NCI-H2107 (cell line): ENCODE measurements at places on chromosomes 11 and 22.

DNA sequence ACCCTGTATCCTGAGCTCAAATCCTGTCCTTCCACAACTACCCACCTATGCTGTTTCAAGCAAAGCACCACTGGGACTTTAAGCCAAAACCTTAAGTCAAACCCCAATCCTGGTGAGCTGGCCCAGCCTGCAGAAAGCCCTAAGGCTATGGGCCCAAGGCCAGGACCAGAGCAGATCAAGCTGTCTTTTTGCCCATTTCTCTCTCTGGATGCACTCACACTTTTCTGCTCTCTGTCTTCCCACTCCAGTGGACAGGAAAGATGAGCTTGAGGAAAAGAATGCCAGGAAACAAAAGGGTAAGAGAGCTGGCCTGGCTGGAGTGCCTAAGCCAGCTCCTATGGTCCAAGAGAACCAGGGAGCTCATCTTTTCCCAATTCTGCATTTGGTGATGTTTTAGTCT, 284.3 kb upstream of the ISX start:
- DNase-seq, result no peak

- DNase-seq, result peak; percentile 64
These were observed 128.9 kb downstream of the CCDC34 start for GRCh38 chr11:27234043-27234668.

DNA sequence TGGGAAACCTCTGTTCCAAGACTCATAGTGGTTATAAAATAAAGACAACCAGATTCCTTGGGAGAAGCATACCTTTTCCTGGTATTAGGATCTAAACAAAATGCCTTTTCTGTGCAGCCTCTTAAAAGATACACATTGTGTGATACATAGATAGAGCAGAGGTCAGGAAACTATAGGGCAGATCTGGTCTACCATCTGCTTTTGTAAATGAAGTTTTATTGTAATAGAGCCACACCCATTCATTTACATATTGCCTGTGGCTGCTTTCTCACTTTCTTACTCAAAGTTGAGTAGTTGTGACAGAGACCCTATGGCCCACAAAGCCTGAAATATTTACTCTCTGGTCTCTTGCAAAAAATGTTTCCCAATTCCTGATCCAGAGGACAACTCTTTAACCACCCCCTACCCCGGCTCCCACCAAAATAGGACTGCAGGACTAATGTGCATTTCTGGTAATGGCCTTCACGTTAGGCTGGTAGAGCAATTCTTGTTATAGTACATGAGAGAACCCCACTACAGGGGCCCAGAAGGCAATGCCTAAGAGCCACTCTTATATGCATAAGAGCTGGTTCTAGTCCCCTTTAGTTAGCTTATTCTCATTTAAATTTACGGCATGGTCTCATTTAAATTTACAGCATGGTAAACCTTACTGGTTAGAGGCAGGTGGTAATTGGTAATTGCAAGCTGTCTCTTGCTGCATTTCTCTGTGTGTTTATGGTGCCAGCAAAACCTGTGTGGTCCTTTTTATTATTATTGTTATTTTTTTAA, 76.8 kb upstream of the YWHAH start:
- DNase-seq, result no peak

DNA sequence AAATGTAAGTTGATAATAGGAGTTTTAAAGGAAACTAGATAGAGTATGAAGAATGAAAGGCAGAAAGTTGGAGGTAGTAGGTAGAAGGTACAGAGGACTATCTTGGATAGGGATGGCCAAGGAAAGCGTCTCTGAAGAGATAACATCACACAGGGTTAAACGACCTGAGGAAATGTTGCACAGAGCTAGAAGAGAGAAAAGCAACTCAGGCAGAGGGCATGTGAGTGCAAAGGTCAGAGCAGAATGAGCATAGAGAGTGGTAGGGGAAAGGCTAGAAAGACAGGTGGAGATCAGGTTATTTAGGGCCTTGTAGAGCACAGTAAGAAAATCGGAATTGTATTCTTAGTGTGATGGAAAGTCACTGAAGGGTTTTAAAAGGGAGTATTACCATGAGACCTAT, 232.0 kb downstream of the SOX6 start:
- DNase-seq, result no peak

- peak; percentile 97 for DNase-seq
These were observed at the start of gene COX8A for GRCh38 chr11:63974259-63975143. Gene COX8A (plus strand): TSS chr11:63974620. CDS start chr11:63974681, 61 bp downstream.

DNA sequence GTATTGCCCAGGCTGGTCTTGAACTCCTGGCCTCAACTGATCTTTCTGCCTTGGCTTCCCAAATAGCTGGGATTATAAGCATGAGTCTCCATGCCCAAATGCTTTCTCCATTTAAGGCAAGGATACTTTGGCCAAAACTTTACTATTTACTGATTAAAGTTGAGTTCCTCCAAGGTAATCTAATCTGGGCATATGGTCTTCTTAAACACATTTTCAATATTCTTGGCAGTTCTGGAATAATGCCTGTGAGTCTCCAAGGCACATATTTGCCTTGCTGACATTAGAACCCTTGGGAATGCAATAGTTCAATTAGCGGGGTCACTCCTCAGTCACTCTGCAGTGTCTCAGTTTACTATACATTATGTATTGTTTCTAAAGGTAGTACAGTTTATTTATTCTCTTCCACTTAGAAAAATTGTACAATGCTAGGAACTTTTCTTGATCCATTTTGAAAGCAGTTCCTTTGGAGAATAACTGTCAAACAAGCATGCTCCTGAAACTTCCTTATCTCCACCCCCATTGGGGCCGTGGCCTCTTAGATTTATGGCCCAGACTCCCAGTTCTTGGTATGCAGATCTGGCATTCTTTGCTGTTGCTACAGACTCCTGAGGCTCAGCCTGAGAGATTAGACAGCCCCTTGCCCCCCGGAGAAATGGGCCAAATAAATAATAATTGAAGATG, 13.1 kb upstream of the RAB38 start:
- DNase-seq, result no peak

- DNase-seq, result no peak
These were observed 1203.3 kb downstream of the BRD1 start for GRCh38 chr22:48624401-48624800.

DNA sequence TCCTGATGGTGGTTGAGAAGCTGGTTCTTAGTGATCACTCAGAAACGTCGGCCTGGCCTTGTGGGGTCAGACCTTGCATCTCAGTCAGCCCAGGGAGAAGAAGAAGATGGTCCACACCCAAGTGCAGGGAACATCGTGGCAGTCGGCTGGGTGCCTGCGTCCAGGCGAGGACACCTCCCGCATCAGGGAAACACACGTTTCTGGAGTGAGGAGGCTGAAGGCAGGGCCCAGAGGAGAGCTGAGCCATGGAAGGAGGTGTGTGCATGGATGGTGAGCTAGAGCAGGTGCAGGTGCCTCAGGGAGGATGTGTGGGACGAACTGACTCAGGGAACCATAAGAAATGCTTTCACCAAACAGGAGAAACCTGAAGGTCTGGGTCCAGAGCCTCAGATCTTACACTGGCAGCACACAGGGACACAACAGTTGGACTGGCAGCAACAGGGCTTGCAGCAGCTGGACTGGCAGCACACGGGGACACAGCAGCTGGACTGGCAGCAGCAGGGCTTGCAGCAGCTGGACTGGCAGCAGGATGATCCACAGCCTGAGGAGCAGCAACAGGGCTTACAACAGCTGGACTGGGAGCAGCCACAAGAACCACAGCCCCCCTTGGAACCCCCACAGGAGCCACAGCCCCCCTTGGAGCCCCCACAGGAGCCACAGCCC, 632 bp downstream of the KRTAP5-2 start:
- DNase-seq, result no peak

DNA sequence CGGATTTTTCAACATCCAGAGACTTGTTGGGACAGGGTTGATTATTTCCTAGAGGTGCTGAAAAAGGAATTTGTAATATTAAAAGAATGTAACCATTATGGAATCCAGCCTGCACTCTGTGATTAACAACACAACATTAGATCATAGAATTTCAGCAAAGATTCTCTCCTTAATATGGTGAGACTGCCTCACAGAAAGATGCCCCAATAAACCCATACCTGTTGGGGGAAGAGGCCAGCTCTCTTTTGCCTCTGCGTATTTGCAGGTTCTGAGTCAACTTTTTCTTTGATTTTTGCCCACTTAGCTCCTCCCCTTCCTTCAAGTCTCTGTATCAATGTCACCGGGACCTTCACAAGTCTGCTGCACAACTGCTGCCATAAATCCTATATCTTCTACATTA, 12.4 kb upstream of the MTMR3 start:
- no peak for DNase-seq

GRCh38 chr22:37228106-37229011, 15.7 kb downstream of the RAC2 start:
- no peak for DNase-seq

DNA sequence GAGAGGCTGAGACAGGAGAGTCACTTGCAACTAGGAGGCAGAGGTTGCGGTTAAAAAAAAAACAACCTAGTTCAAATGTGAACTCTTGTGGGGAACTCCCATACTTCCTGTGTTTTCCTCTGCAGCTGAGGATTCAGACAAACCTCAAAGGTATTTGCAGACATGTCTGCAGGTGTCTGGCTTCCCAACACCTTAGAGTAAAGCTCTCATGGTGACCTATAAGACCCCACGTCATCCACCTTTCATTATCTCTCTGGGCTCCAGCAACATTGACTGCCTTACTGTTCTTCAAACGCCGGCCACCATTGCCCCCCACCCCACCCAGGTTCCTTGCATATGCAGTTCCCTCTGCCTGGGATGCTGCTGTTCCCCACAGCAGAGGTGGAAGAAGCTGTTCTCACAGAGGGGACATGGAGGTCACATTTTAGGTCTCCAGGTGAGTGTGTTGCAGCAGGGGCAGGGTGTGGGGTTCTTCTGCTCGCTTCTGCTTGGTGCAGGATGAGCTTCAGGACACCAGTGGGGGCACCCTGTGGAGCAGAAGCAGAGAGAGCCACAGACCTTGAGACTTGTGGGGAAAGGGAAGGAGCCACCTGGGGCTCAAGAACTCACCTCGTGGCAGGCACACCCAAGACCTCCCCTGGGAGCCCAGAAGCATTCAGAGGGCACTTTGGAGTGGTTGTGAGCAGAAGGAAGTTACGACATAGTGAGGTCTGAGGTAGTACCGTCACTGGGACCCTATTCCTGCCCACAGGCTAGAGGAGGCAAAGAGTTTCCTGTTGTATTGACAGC, 203.2 kb downstream of the CSNK2A3 start:
- no peak for DNase-seq

DNA sequence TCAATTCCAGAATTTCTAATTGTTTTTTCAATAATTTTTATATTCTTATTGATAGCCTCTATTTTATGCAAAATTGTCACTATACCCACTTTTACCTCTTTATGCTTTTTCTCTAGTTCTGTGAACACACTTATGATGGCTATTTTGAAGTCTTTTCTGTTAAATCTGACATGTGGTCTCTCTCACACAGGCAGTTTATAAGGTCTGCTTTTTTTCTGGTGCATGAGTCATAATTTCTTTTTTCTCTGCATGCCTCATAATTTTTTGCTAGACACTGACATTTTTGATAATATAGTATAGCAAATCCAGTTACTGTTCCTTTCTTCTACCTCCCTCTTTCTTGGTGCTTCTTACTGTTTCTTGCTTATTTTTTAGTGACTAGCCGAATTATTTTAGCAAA, 36.0 kb downstream of the ZBTB44 start:
- no peak for DNase-seq

DNA sequence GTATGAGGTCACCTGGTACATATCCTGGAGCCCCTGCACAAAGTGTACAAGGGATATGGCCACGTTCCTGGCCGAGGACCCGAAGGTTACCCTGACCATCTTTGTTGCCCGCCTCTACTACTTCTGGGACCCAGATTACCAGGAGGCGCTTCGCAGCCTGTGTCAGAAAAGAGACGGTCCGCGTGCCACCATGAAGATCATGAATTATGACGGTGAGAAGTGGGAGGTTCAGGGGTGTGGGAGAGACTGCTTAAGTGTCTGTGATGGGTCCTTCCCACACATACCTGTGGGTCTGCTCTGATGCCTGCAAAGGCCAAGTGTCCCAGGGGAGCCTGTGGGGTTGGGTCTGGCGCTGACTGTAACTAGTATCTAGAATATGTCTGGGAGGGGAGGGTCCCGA, 3.9 kb downstream of the APOBEC3G start:
- DNase-seq, result no peak

DNA sequence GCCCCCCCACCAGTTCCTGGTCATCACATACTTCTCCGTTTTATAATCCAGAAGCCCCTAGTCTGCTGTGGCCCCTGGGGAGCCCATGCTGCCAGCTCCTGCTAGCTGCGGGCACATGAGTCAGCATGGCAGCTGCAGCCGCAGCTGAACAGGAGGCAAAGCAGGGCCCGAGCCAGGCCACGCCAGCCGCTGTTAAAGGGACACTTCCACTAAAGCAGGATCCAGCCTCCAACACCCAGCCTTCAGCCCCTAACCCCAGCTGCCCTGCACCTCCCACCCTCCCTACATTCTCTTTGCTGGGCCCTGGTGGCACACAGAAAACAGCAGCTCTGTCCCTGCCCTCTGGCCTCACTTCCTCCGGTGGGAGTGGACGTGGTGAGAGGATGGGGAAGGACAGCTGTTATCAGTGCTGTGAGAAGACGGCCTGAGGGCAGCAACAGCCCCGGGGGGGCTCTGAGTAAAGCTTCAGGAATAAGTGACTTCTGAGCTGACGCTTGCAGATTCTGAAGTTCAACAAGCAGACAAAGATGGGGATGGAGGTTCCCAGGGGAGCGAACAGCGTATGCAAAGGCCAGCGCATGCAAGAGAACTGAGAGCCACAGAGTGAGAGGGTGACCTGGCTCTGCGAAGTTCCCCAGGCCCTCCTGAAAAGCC, 688 bp upstream of the LRRC74B start:
- DNase-seq, result no peak

- no peak for DNase-seq
These were observed 29.5 kb downstream of the DIXDC1 start for GRCh38 chr11:111966678-111967077.

DNA sequence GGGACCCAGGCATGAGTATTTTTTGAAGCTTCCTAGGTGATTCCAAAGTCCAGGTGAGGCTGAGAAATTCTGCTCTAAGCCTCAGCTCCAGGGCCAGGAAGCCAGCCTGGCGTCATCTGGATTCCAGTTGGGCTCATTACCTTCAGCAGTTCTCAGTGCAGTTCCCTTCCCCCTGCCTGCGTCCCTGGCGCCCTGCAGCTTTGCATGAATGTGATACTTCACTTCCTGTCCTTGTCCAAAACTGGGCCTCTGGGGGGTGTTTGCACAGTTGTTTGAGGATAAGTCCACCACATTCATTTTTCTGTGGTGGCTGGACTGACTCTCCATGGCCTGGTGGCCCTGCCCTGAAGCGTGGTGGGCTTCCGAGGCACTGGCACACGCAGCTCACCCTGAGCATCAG, 98.1 kb downstream of the TENM4 start:
- DNase-seq, result no peak
